IPS DF 6.9 (cell line): ENCODE measurements at places on chromosomes 2 and 18.

DNA sequence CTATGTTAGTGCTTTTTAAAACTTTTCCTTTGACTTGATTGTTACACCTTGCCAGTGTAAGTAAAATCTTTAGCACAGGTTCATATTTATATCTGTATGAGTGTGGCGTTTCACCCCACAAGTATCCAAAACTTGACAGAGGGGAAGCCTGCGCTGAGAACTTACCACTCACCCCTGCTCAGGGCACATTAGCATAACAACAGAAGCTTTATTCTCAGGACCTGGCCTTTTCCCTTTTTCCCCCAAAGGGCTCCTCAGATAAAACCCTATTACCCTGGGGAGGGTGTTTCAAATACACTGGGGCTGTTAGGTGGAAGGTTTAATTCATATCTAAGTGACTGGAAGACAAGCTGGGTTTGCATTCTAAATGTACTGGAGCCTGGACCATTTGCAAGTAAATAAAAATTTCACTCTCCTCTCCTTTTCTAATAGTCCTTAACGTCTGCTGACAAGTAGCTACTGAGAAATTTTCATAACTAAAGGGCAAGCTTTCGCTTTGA lies 276.6 kb downstream of the RNF152 start:
- DNase-seq: no peak

- DNase-seq: no peak
Measured at GRCh38 chr18:5980721-5981120, 85.4 kb upstream of the TMEM200C start.

- DNase-seq: no peak
Measured at GRCh38 chr2:230738924-230739323, 26.3 kb downstream of the CAB39 start.

GRCh38 chr2:225434014-225434413 lies 34.5 kb downstream of the NYAP2 start:
- no peak for DNase-seq

DNA sequence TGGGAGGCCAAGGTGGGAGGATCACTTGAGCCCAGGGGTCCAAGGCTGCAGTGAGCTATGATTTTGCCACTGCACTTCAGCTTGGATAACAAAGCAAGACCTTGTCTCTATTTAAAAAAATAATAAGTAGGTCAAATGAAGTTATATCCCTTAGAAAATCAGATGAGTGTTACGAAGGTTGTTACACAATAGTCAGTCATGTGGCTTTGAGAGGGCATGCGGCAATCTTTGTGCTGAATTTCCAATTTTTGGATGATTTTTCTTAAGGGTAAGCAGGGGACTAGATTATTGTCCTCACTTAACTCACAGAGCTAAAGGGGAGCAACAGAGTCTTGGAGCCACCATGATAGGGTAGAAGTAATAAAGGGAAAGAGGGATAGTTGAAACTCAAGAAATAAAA lies 71.8 kb downstream of the B3GNT2 start:
- no peak for DNase-seq

DNA sequence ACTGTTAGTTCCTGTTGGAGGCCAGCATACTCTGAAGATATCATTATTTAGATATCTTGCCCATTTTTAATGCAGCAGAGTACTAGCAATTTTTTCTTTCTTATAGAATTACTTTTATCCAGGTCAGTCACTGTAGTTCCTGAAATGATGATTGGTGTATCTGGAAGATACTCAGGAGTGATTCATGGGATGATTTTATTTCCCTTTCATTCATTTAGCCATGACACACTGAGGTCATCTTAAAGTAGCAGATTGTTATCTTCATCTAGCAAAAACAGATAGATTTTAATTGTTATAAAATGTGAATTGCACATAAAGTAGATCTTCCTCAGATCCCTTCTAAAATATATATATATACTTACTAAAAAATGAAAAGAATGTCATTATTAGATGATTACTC lies 109.1 kb downstream of the PIK3C3 start:
- DNase-seq: no peak

DNA sequence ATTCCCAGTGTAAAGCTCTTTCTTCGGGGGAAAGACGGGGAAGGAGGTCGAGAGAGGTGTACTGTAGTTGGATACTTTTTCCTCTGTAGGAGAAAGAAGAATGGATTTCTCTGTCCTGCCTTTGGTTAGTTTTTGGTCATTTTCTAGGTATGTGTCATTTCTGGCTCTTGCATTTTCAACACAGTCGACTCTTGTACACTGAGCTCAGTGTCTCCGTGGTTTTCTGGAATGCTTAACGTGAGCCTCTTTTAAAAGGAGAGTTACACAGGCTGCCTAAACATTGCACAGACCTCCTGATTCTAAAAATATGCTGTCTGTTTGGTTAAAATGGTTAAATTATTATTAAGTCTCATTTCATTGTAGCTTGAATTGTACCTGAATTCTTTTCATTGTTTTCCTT lies 21.8 kb upstream of the GLS start:
- DNase-seq: no peak

DNA sequence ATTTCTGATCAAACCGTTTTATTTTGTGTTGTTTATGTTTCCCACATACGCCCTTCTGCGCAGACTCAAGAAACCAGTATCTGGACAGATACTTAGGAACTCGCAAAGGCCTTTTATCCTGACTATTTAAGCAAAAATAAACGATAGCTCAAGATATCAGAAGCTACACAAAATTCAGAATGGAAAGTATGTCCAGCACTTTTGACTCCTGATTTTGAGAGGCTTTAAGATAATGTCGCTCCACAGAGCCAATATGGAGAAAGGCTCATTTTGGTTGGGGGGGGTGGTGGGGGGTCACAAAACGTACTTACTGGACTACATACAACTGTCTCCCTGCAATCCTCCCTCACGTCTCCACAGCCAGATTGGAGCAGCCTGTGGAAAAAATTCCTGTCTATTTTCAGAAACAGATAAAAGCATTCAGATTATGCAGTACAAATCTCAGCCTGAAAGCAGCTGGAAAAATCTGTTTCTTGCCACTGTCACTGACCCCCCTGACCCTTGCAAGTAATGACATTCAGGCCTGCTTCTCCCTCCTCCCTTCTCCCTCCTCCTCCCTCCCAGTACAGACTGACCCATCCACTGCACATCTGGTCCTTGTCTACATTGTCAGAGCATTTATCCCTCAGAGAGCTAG lies 34.9 kb upstream of the LCLAT1 start:
- no peak for DNase-seq

DNA sequence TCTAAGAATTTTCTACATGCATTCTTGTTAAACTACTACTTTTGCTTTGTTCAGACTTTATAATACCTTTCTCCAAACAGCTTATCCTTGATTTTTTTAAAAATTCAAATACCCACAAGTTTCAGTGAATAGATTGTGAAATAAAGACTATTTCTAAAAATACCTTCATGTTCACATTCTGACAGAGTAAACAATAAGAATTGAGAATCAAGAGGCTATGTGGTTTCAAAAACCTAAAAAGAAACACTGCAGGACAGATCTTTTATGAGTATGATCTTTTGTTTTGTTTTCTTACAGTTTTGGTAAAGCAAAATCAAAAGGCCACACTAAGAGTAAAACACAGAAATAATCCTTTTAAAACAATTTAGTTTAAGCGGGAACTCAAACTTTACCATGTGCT lies 21.2 kb downstream of the ALS2 start:
- no peak for DNase-seq

DNA sequence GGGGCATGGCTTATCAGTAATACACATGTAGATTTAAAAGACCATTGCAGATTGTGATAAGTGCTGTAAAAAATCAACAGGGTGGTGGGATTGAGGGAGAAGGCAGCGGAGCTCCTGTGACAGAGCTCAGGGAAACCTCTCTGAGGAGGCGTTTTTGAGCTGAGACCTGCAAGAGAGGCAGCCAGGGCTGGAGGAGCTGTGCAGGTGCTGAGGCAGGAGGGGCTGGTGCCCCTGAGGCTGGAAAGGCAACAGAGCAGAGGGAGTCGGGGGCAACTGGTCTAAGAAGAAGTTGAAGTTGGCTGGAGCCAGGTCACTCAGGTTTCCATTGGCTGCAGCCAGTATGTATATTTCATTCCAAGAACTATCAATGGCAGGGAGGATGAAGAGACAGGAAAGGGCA lies 47.6 kb downstream of the KLHL29 start:
- DNase-seq: no peak

- no peak for DNase-seq
Measured at GRCh38 chr18:34741401-34741800, 31.3 kb downstream of the DTNA start.

GRCh38 chr2:51335087-51336058 lies 303.4 kb upstream of the NRXN1 start:
- DNase-seq: peak; percentile 5

GRCh38 chr2:212930556-212931260 lies 220.7 kb downstream of the IKZF2 start:
- DNase-seq: no peak

DNA sequence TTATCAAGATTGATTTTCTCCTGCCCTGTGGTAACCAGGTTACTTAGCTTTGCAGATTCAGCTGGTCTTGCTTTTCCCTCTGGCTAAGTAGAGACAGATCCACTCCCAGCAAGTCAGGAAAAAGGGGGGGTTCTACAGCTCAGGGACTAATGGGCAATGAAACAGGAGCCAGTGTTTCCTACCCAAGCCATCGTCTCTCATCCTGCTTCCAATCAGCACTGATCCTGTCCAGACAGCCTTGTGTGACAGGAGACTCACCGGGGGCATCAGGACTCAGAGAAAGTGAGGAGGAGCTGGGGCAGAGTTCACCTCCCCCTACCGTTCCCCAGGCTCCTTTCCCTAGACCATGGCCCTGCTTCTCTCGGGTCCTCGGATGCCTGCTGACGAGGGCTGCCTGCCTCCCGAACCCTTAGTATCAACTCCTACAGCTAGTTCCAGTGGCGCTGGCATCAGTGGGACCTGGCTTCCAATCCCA lies 307.6 kb downstream of the ALK start:
- DNase-seq: no peak

DNA sequence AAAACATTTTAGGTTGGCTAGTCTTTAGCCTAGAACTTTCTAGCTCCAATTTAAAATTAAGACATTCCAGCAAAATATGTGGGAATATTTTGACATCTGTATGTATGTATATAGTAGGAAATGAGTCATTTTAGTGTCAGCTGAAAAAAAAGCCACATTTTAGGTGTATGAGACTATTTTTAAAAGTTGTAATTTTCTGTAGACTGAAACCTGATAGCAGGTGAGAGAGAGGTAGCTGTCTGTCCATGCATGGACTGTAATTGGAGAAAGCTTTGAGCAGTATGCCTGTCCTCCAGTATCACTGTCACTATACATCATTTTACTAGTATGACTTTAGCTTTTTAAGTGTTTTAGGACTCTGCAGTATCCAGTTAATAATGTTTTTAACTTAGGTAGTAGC lies 26.1 kb upstream of the PPP1R1C start:
- DNase-seq: no peak

DNA sequence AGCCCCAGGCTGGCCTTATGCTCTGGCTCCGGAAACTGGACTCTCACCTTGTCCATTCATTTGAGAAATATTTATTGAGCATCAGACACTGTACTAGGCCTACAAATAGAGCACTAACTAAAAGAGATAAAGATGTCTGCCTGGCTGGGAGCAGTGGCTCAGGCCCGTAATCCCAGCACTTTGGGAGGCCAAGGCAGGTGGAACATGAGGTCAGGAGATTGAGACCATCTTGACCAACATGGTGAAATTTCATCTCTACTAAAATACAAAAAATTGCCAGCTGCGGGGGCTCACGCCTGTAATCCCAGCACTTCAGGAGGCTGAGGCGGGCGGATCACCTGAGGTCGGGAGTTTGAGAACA lies 7.6 kb upstream of the MRPL33 start:
- no peak for DNase-seq

GRCh38 chr2:216170076-216170763 lies 61.1 kb downstream of the XRCC5 start:
- no peak for DNase-seq

- DNase-seq: peak; percentile 91
Measured at GRCh38 chr18:27750014-27750413, 426.9 kb downstream of the CDH2 start.

GRCh38 chr2:23433282-23433681 lies 48.3 kb downstream of the KLHL29 start:
- no peak for DNase-seq

- no peak for DNase-seq
Measured at GRCh38 chr2:62538756-62539155, 32.8 kb upstream of the TMEM17 start.
